Right ventricle myocardium inferior (tissue), 1 donor: ENCODE measurements at places on chromosomes 5 and 9. TPM values are rescaled to one million over a fixed set of nuclear protein-coding genes. Genes with fewer than 3 reads are reported as not detected.

GRCh38 chr9:93557366-93558137 lies 18.8 kb upstream of the PHF2 start:
- DNase-seq, result no peak

The REEP2 gene
- total RNA-seq, result 5.2 TPM

The GABBR2 gene
- 0.38 TPM for total RNA-seq

The FBXL7 gene
- total RNA-seq, result 17.8 TPM

- no peak for DNase-seq
These were observed 16.5 kb upstream of the RARS1 start for GRCh38 chr5:168469816-168470215.

The GRIN3A gene
- 0.92 TPM for total RNA-seq

- no peak for DNase-seq
These were observed 4.4 kb downstream of the IL3 start for GRCh38 chr5:132064738-132065331.

The CNOT6 gene
- total RNA-seq, result 15.0 TPM

The SLC34A3 gene
- not detected for total RNA-seq

GRCh38 chr5:66467564-66467963 lies 128.6 kb upstream of the MAST4 start:
- DNase-seq, result no peak

DNA sequence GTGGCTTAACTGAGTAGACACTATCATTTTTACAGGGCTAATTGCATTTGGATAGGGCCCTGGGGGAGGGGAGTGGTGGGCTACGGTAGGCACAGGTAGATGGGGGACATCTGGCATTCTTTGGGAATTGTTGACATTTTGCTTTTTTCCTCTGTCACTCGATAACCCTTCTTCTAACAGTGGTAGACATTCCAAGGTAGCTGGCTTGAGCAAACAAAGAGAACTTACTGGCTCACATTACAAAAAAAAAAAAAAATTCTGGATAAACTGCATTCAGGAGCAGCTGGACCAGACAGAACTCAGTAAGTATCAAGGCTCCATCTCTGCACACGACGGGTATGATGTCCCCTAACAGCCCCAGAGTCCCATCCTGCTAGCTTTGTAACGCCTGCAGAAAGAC lies 585.2 kb downstream of the ZNF608 start:
- no peak for DNase-seq

GRCh38 chr9:10562581-10563343 lies 50.0 kb downstream of the PTPRD start:
- DNase-seq, result no peak

The RNF20 gene
- 48.3 TPM for total RNA-seq

The CCIN gene
- total RNA-seq, result not detected

The IFNB1 gene
- not detected for total RNA-seq

- DNase-seq, result peak; percentile 79
These were observed at the start of gene BNC2 for GRCh38 chr9:16870596-16871335. BNC2 (minus strand) TSS chr9:16870670; CDS start chr9:16870648, 22 bp downstream.

- no peak for DNase-seq
These were observed 419.3 kb upstream of the MEF2C start for GRCh38 chr5:89302102-89302891.

GRCh38 chr9:2053883-2054845 lies 39.0 kb downstream of the SMARCA2 start:
- no peak for DNase-seq

The CDK5RAP2 gene
- 75.4 TPM for total RNA-seq

The STPG3 gene
- 1.4 TPM for total RNA-seq

The PJA2 gene
- 70.5 TPM for total RNA-seq
